Tongue (tissue), 3 donors: ENCODE measurements at places on chromosomes 16 and 17. TPM values are rescaled to one million over a fixed set of nuclear protein-coding genes. Genes with fewer than 3 reads are reported as not detected.

Gene PKMYT1
- total RNA-seq, result 12.2 TPM

Gene KRT28
- total RNA-seq, result not detected

Gene OSGIN1
- total RNA-seq, result 0.21 TPM

Gene GRIN2C
- total RNA-seq, result 1.6 TPM

Gene SLC6A4
- 0.72 TPM for total RNA-seq

Gene SLC6A2
- total RNA-seq, result 7.8 TPM

Gene TSR1
- total RNA-seq, result 77.8 TPM

Gene RNF43
- 3.5 TPM for total RNA-seq

Gene HEATR9
- total RNA-seq, result not detected

Gene KRT40
- total RNA-seq, result 7.7 TPM

Gene CCL4L2
- 3.7 TPM for total RNA-seq

Gene EPN3
- 7.5 TPM for total RNA-seq
